ENCODE measurements at places on chromosomes 16 and 17.

- DNase-seq = no peak
Measured at GRCh38 chr17:5049314-5049841, 14.2 kb upstream of the SLC52A1 start.

- no peak for DNase-seq
Measured at GRCh38 chr17:11122908-11123307, 118.1 kb upstream of the SHISA6 start.

- no peak for DNase-seq
Measured at GRCh38 chr17:82933911-82934310, 94.1 kb upstream of the ZNF750 start.

- no peak for DNase-seq
Measured at GRCh38 chr17:46931596-46931995, 8.6 kb downstream of the GOSR2 start.

- no peak for DNase-seq
Measured at GRCh38 chr17:49093131-49093530, 39.4 kb upstream of the B4GALNT2 start.

GRCh38 chr17:74472890-74473289 is 6.5 kb downstream of the CD300A start:
- no peak for DNase-seq

Data from EH (cell line).